ENCODE measurements at places on chromosomes 12 and 14. TPM values are rescaled to one million over a fixed set of nuclear protein-coding genes. Genes with fewer than 3 reads are reported as not detected.

The NOS1 gene
- 0.03 TPM for total RNA-seq

The FOXN4 gene
- total RNA-seq: 0.08 TPM

The TMPRSS12 gene
- not detected for total RNA-seq

The TRIM9 gene
- 0.44 TPM for total RNA-seq

The NGB gene
- not detected for total RNA-seq

The TMCC3 gene
- 0.92 TPM for total RNA-seq

The SLC41A2 gene
- total RNA-seq: 27.3 TPM

The NANOG gene
- total RNA-seq: 0.62 TPM

The RERG gene
- not detected for total RNA-seq

GRCh38 chr12:95004610-95005009 is 1.1 kb upstream of the NDUFA12 start:
- H3K4me1 ChIP-seq: peaks cover 4% of the 10 kb centered on the region
- peaks cover 3% of the 10 kb centered on the region for H3K36me3 ChIP-seq
- H3K27ac ChIP-seq: no peak overlapping the region
- H3K27me3 ChIP-seq: no peaks in the 10 kb centered on the region
- no peak overlapping the region for H3K4me3 ChIP-seq

DNA sequence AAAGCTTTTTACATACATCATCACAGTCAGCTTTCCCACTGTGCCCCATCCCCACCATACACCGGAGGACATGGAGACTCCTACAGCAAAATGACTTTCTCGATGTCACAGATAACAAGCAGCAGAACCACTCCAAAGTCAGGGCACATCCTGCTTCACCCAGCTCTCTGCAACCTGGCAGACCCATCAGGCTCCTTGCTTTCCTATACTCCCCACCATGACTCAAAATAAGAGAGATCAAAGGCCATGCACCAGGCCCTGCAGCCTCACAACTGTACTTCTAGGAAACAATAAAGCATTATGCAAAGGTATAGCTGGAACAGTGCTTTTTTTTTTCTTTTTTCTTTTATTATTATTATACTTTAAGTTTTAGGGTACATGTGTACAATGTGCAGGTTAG is 187.4 kb downstream of the DPF3 start:
- no peak for DNase-seq
- no peak overlapping the region for H3K27ac ChIP-seq
- no peaks in the 10 kb centered on the region for H3K36me3 ChIP-seq
- no peak overlapping the region for H3K4me3 ChIP-seq

GRCh38 chr12:52612431-52613383 is 5.7 kb downstream of the KRT73 start:
- H3K36me3 ChIP-seq: no peaks in the 10 kb centered on the region
- no peak overlapping the region for H3K4me3 ChIP-seq
- DNase-seq: no peak

GRCh38 chr12:125683748-125684381 is 618.6 kb downstream of the AACS start:
- no peaks in the 10 kb centered on the region for H3K36me3 ChIP-seq
- no peak for DNase-seq
- H3K27ac ChIP-seq: no peak overlapping the region
- no peaks in the 10 kb centered on the region for H3K27me3 ChIP-seq
- no peaks in the 10 kb centered on the region for H3K4me1 ChIP-seq
- H3K4me3 ChIP-seq: no peak overlapping the region

DNA sequence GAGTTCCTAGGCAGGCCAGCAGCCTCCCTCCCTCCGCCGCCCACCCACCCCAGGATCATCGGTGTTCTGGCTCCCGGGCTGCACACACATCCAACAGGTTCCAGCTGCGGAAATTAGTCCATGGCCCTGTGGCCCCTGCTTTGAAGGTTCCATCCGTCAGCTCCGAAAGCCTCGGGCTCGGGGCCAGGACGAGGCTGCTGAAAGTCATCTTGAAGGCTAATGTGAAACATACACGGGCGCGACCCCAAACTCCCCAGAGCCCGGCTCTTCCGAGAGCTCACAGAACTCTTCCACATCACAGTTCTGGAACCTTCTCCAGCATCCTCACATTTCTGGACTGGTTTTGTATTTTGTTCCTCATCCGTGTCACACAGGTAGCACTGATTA is 19.8 kb downstream of the KDM2B start:
- H3K4me3 ChIP-seq: no peak overlapping the region
- H3K27ac ChIP-seq: no peak overlapping the region
- no peaks in the 10 kb centered on the region for H3K27me3 ChIP-seq
- no peaks in the 10 kb centered on the region for H3K4me1 ChIP-seq
- no peaks in the 10 kb centered on the region for H3K36me3 ChIP-seq

DNA sequence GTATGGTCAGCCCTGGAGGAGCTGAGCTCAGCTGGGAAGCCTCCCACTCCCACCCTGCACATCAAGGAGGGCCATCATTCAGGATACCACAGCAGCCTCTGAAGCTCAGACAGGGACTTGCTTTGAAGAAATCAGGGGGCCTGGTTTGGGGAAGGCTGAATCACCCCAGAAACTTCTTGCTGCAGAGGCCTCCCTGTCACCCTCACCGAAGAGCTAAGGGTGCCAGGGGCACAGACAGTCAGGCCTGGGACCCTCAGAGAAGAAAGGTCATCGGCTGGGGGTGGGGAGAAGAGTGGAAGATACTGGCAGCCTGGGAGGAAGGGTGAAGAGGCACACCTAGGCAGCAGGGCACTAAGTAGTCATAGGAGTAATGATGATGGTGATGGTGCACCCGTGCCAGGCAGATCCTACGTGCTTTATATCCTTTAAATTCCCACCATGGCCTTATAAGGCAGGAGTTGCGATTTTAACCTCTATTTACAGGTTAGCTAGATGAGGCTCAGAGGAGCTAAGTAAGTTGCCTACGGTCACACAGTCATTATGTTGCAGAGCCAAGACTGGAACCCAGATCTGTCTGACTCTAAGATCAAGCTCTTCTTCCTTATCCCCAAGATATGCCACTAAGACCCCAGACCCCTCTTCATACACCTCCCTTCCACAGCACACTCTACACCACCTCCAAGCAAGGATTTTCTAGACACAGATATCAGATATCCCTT is 28.5 kb upstream of the PNMA1 start:
- no peak for DNase-seq
- no peak overlapping the region for H3K4me3 ChIP-seq
- no peaks in the 10 kb centered on the region for H3K36me3 ChIP-seq
- H3K27ac ChIP-seq: peak overlapping the region; percentile 82
- H3K27me3 ChIP-seq: no peaks in the 10 kb centered on the region
- peaks cover 85% of the 10 kb centered on the region for H3K4me1 ChIP-seq

DNA sequence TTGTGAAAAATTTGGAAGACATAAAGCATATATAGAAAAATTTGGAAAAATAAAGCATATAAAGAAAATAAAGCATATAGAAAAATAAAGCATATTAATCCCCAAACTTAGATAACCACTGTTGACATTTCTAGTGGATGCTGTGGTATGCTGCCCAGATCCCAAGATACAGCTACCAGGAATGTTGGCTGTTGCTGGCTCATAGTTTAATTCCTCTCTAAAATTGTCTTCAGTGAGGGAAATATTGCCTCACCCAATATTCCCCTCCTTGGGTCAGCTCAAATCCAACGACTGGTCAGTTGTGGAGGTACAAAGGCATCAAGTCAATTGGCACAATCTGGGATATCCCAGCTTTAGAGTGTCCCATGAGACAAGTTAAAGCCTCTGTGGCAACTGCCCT is 10.1 kb upstream of the KICS2 start:
- no peaks in the 10 kb centered on the region for H3K27me3 ChIP-seq
- no peaks in the 10 kb centered on the region for H3K4me1 ChIP-seq
- no peak for DNase-seq
- H3K36me3 ChIP-seq: no peaks in the 10 kb centered on the region

GRCh38 chr12:1912580-1913376 is 5.7 kb downstream of the CACNA2D4 start:
- no peak for DNase-seq
- H3K36me3 ChIP-seq: no peaks in the 10 kb centered on the region
- H3K4me3 ChIP-seq: no peak overlapping the region
- H3K27me3 ChIP-seq: no peaks in the 10 kb centered on the region

- H3K27ac ChIP-seq: peak overlapping the region; percentile 99
- peaks cover 32% of the 10 kb centered on the region for H3K36me3 ChIP-seq
- H3K4me3 ChIP-seq: peak overlapping the region; percentile 90
- DNase-seq: no peak
Observed at GRCh38 chr12:112409906-112410244, 470 bp upstream of the RPL6 start.

- H3K4me1 ChIP-seq: peaks cover 14% of the 10 kb centered on the region
- no peaks in the 10 kb centered on the region for H3K36me3 ChIP-seq
- DNase-seq: no peak
- H3K4me3 ChIP-seq: no peak overlapping the region
Observed at GRCh38 chr12:124626971-124627411, 59.6 kb upstream of the NCOR2 start.

DNA sequence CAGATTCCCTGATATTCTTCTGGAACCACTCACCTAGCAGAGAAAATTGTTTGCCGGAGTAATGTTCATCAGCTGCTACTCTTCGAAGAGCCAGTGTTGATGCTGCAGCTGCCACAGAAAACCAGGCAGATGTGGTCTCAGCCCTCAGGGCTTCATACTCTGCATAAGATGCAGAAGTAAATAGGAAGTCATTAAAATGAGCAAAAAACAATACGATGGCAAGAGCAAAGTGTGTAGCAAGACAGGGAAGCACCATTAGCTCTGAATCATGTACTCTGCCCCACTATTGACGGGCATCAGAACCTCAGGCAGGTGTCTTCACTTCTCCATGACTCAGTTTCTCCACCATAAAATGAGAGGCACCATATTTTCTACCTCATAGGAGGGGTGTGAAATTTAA is 991.6 kb upstream of the TMEM132C start:
- DNase-seq: no peak
- no peak overlapping the region for H3K27ac ChIP-seq
- no peaks in the 10 kb centered on the region for H3K27me3 ChIP-seq
- no peaks in the 10 kb centered on the region for H3K36me3 ChIP-seq
- H3K4me3 ChIP-seq: no peak overlapping the region

DNA sequence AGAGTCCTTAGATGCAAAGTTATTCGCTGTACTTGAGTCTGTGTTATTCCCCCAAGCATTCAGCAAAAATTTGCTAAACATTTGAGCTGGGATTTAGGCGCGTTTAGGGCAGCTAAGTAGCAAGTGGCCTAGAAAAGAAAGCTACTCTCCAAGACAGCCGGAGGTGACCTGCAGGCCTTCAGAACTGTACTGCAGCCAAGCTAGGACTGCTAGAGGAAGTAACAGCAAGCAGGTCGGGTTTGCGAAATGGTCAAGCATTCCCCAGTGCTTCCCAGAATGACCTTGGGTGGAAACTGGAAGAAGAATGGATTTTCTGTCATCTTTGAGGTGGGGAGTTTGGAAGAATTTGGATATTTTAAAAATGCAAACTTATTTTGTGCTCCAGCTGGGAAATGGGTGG is 287.5 kb downstream of the FOXN3 start:
- H3K4me3 ChIP-seq: no peak overlapping the region
- H3K36me3 ChIP-seq: no peaks in the 10 kb centered on the region
- DNase-seq: no peak
- no peaks in the 10 kb centered on the region for H3K27me3 ChIP-seq
- H3K27ac ChIP-seq: no peak overlapping the region

- no peaks in the 10 kb centered on the region for H3K4me1 ChIP-seq
- H3K36me3 ChIP-seq: no peaks in the 10 kb centered on the region
- no peak overlapping the region for H3K4me3 ChIP-seq
- H3K27me3 ChIP-seq: 0 out of 2 replicates have a peak, but pooled peaks cover 2% of the 10 kb centered on the region
- H3K27ac ChIP-seq: no peak overlapping the region
Observed at GRCh38 chr12:69929531-69929930, 104.5 kb downstream of the MYRFL start.

DNA sequence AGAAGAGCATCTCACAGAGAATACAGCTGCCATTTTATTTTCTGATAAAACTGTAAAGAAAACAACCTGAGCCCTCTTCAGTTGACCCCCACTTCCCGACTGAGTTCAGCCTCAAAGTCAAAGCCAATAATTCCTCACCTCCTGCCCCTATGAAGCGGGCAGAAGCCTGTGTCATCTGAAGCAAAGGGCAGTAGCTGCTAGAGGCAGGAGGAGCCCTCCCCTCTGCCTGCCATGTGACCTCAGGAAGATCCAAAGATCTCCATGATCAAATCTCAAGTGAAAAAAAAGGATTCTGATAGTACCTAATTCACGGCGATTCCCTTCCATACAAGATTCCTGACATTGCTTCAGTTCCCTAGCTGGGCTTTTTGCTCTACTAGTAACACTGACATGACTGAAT is 223.1 kb upstream of the CAND1 start:
- no peak overlapping the region for H3K4me3 ChIP-seq
- no peaks in the 10 kb centered on the region for H3K4me1 ChIP-seq
- H3K27ac ChIP-seq: no peak overlapping the region
- no peak for DNase-seq
- H3K36me3 ChIP-seq: no peaks in the 10 kb centered on the region

GRCh38 chr14:75170772-75171171 is 5.6 kb downstream of the TMED10 start:
- H3K27ac ChIP-seq: no peak overlapping the region
- no peak for DNase-seq
- no peaks in the 10 kb centered on the region for H3K36me3 ChIP-seq
- H3K4me1 ChIP-seq: 0 out of 2 replicates have a peak, but pooled peaks cover 6% of the 10 kb centered on the region

DNA sequence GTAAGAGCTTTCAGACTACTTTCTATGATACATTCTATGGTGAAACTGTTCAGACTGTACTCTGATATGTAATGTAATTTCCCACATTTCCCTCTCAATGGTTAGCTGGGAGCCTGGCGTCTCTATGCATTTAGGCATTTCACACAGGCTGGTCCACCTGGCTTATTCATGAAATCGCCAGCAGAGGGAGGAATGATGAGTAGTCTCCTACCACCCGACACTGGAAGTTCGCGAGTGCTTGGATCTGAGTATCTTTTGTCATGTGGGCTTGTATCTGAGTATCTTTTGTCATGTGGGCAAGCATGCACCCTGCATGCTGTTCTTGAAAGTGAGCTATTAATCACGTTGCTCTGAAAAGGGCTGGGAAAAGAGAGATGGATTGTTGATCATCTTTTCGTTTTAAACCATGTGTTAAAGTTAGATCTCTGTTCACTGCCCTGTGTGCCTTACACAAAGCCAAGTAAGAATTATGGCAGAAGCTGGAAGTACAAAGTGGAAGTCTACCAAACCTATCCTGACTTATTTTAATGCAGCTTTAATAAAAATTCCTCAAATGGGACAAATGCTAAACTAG is 235.0 kb downstream of the ATP23 start:
- peak; percentile 8 for DNase-seq
- H3K27ac ChIP-seq: no peak overlapping the region
- 0 out of 2 replicates have a peak, but pooled peaks cover 2% of the 10 kb centered on the region for H3K27me3 ChIP-seq
- H3K4me1 ChIP-seq: no peaks in the 10 kb centered on the region
- no peaks in the 10 kb centered on the region for H3K36me3 ChIP-seq
